ENCODE measurements at places on chromosomes 1 and 21.

DNA sequence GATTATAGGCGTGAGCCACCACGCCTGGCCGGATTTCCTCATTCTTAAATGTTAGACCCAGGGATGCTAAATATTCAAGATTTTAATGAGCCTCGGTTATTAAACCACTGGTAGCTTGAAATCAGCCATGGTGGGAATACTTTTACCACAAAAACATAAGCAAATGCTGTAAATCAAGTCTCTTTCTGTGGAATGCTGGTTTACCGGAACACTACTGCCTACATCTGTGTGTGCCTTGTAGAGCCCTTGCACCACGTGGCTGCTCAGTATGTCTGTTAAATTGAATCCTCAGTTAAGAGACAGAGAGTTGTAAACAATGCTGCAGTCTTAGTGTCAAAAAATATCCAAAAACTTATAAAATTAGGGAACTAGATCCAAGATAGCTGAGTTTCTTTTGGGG is 26.8 kb upstream of the CNN3 start:
- no peak for DNase-seq

- DNase-seq: no peak
Measured at GRCh38 chr1:108109295-108109973, 90.7 kb downstream of the SLC25A24 start.

- no peak for DNase-seq
Measured at GRCh38 chr1:96362623-96363022, 359.0 kb upstream of the PTBP2 start.

DNA sequence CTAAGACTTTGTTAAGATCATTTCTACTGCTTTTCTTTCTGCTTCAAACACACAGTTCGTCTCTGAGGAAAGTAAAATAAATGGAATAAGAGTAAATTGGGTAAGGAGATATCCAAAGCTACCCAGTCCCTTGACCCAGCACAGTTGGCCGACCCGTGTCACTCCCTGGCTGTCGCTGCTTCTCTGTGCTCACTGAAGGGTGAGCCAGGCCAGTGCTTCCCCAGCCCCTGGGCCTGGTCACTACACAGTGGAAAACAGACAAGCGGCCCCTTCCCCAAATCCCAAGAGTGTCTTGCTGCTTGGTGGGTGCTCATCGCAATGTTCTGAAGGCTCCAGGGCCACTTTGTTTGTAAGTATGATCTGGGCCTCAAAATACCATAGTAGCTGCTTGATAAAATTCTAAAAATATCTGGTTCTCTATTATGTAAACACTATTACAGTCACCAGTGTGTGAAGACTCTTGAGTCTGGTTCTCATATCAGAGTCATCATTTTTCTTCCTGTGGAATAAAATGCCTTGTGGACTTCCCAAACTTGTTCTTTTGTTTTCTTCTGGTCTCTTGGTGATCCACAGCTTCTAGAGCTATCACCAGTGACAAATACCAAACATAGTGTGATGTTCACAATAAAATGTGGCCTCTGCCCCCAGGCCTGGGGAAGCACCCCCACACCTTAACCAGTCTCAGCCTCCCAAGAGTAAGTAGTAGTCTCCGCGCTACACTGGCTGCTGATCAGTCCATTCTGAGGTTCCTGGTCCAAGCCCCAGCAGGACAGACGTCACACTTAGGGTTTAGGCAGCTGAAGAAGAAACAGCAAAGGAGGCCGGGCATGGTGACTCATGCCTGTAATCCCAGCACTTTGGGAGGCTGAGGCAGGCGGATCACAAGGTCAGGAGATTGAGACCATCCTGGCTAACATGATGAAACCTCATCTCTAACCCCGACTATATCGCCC is 106.2 kb downstream of the DHRS3 start:
- DNase-seq: no peak

- no peak for DNase-seq
Measured at GRCh38 chr1:160077486-160077885, 3.9 kb upstream of the KCNJ9 start.

- no peak for DNase-seq
Measured at GRCh38 chr1:37509181-37509580, 5.4 kb downstream of the MEAF6 start.

DNA sequence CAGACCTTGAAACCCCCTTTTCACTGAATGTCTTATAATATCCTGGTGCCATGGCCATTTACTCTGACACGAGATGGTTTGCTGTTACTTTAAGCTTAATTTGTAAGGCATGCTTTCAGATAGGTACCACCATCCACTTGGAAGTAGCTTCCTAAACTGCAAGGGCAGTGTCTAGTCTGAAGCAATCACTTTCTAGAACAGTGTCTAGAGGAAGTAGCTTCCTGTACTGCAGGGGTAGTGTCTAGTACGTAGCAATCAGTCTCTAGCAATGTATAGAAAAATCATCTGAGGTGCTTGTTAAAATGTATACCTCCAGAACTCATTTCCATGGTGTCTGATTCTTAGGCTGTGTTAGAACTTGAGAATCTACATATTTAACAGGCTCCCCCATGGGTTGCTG is 42.5 kb downstream of the ZBTB40 start:
- DNase-seq: no peak

GRCh38 chr1:47876587-47876963 is 120.6 kb downstream of the TRABD2B start:
- DNase-seq: no peak

GRCh38 chr1:45009956-45010854 is 919 bp downstream of the HECTD3 start:
- DNase-seq: no peak

GRCh38 chr1:57124768-57125446 is 159.1 kb upstream of the C8B start:
- DNase-seq: no peak

GRCh38 chr1:244234009-244234643 is 183.0 kb downstream of the ZBTB18 start:
- no peak for DNase-seq

- DNase-seq: no peak
Measured at GRCh38 chr1:211761400-211761799, 69.2 kb downstream of the LPGAT1 start.
